Neuronal stem cell (in vitro differentiated cells): ENCODE measurements at places on chromosomes 4 and X.

GRCh38 chr4:73868206-73869129 lies 725 bp upstream of the CXCL1 start:
- DNase-seq, result peak; percentile 5

DNA sequence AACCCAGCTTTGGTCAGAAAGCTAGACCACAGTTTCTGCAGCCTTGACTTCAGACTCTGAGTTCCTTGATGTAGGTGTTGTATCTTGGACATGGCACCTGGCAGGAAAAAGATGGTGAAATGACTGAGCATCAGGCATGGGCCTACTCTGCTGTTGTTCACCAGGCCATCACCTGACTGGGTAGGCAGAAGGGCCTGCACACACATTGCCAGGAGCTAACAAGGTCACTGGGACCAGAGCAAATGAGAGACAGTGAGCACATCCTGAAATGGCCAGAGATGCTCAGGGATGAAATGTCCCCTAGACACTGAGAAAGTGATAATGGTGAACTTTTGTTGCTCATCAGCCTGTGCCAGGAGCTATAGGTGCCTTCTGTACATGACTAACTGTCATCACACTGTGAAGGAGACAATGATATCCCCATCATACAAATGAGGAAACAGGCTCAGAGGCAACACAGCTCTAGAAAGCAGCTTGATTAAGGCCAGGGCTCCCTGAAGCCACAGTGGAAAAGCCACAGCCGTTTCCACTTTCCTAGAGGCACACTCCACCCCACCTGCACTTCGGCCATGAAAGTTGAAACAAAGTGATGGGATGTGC lies 128.3 kb downstream of the TSPAN5 start:
- no peak for DNase-seq

GRCh38 chr4:147096667-147097604 lies 151.3 kb upstream of the TTC29 start:
- peak; percentile 50 for DNase-seq

DNA sequence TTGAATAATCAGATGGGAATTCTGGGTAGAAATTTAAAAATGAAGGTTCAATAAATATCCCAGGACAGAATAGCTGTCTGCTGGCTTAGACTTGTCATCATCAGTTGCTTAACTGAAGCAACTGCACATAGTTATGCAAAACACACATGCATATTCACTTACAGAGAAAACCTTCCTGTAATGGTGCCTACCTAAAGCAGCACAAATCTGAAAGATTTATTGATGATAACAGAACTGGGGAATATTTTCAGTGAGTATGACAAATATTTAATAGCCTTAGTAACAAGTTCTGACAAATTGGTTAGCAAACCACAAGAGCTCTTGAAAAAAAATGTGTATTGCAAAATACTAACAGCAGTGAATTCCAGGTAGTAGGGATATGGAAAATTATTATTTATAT lies 606.8 kb upstream of the BOD1L1 start:
- DNase-seq, result no peak

DNA sequence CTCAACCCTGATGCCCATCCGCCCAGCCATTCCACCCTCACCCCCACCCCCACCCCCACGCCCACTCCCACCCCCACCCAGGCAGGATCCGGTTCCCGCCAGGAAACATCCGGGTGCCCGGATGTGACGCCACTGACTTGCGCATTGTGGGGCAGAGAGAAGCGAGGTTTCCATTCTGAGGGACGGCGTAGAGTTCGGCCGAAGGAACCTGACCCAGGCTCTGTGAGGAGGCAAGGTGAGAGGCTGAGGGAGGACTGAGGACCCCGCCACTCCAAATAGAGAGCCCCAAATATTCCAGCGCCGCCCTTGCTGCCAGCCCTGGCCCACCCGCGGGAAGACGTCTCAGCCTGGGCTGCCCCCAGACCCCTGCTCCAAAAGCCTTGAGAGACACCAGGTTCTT lies at the start of gene MAGEA1:
Gene MAGEA1 (plus strand): TSS at position 154 of the 400 bp plus-strand sequence. CDS start 3,106 bp downstream, outside the sequence.
- DNase-seq, result no peak

- DNase-seq, result no peak
These were observed 2.1 kb upstream of the CYSLTR1 start for GRCh38 chrX:78329486-78329885.

GRCh38 chr4:174524242-174524641 lies 2.0 kb upstream of the HPGD start:
- no peak for DNase-seq

- no peak for DNase-seq
These were observed 196.6 kb downstream of the PRDM5 start for GRCh38 chr4:120725639-120726580.

DNA sequence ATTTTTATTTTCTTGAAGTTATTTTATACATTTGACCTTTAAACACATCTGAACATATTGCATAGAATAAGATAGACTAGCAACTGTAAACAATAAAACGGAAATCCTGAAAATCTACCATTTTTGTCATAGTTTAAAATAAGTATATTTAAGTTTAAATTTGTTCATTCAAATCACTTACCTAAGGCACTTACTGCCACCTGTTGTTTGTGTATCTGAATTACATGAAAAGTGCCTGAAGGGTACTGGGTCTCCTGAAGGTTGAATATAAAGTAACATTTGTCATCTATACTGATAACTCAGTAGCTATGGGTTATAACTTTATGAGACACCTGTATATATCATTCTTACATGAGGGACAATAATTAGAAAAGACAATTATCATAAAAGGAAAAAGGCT lies 38.6 kb downstream of the TRPC5 start:
- DNase-seq, result peak; percentile 8

DNA sequence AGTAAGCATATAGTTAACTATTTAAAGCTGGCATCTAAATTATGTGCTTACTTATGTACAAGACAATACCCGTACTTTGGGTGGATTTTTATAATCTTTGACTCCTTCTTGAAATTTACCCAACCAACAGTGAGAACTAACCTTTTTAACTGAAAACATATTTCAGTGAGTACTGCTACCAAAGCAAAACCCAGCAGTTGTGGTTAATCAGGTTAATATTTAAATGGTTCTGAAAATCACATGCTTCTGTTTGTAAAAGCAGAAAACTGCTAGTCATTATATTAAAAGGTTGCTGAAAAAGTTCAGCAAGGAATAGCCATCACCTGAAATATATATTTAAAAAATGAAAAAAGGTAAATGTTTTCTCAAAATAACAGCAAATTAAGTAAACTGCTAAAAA lies 20.0 kb downstream of the UBE2D3 start:
- no peak for DNase-seq

GRCh38 chrX:134711135-134711921 lies 53.1 kb upstream of the PLAC1 start:
- no peak for DNase-seq

- no peak for DNase-seq
These were observed 293.1 kb downstream of the TENM3 start for GRCh38 chr4:182536221-182536811.

DNA sequence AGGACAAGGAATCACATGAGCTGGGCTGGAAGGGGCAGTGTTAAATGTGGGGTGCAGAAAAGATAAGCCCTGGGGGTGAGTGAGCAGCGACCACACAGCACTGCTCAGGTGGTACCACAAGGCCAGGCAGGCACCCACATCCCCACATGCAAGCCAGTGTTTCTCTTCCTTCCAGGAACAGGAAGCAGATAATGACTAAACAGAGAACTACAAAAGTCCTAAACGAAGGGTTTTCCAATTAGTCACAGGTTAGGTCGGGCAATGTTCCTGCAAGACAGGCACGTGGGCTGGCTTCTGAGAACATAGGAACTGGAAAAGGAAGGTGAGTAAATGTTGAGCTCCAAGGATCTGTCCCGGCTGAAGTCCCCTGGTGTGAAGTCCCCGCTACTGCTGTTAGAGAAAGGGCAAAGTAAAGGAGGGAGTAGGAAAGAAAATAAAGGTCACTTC lies 19.5 kb downstream of the RELL1 start:
- no peak for DNase-seq
